ENCODE measurements at places on chromosomes 6 and 20.

GRCh38 chr6:161829291-161829729 is 555.4 kb upstream of the AGPAT4 start:
- DNase-seq: no peak

DNA sequence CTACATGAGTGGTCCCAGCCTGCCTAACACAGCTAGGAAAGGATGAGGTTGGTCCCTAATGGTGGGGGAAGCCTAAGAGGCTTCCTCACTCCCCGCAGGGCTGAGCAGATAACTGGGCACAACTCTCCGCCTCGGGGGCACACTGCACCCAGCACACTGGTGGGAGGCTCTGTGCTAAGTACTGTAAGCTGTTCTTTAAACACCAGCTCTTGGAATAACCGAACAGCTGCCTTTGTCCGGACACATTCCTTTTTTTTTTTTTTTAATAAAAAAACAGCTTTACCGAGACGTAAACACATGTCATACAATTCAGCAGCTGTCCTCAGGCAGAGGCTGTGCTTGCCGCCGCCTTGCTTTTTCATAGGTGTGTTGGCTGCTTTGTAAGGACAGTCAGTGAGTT is 6.9 kb downstream of the PSMG4 start:
- no peak for DNase-seq

- no peak for DNase-seq
Measured at GRCh38 chr20:59668926-59669850, 64.8 kb downstream of the PHACTR3 start.

GRCh38 chr20:4830696-4831095 is 109.0 kb downstream of the PRND start:
- no peak for DNase-seq

DNA sequence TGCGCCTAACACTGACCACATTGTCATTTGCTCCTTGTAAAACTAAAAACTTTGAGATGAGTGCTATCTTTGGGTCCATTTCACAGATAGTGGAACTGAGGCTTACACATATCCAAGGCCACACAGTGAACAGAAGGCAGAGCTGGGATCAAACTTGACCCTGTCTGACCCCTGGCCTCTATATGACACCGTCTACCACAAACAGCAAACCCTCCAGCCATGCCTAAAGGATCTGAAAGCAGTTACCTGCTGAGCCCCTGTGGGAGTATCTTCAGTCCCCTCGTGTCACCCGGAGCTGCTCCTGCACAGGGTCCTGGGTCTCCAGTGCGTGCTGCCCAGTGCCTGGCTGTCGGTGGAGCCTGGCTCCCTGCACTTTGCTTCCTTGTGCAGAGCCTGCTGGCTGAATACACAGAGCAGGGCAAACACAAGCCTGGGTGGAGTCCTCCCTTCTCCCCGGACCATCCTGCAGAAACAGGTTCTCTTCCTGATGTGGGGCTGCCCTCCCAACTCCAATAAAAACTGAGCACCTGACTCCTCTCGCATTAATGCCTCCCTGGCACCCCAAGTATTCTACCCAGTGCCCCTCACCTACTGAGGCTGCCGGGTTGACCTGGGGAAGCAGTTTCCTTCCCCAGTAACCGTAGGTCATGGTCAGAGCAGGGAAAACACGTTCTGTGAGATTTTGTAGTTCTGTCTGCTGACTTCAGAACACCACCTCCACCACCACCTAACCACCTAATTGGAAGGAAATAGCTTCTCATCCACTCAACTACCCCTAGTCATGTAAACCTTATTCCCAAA is at the start of gene BCAS1:
TSS of gene BCAS1 (minus strand) at position 408 of the 801 bp plus-strand sequence. CDS start 11,876 bp downstream, outside the sequence.
- no peak for DNase-seq

DNA sequence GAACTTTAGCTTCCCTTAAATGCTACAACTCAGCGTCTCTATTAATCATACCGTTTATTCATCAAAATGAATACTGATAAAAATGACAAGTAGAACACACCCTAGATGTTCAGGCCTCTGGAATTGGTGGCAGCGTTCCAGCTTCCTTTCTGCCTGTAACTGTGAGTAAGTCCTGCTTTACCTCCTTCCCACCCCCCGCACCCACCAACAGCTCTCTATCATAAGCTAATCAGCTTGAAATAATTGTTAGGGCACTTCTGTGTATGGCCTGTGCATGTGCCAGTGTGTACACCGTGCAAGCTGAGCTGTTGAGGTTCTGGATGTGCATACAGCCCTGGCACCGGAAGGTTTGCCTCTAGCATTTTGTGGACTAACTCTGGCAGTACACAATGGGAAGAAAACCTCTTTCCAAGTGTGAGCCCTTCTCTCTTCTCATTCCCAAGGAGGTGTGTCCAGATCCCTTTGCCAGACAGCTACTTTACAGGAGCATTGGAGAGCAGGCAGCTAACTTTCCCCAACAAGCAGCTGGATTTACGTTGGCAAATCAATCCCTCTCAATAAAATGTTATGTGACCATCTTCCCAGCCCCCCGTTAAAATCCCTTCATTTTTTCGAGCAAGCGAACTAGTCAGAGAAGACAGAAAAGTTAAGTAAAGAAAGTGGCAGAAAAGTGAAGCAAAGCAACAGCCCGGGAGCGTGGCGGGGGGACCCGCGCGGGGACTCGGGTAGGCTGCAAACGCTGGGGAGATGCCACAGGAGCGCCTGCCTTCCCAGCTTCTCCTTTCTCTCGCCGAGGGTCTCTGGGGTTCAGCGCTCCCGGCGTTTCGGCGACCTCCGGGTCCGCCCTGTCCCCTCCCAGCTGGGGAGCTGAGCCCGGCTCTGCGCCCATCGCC is 803 bp upstream of the ADGRG6 start:
- no peak for DNase-seq

DNA sequence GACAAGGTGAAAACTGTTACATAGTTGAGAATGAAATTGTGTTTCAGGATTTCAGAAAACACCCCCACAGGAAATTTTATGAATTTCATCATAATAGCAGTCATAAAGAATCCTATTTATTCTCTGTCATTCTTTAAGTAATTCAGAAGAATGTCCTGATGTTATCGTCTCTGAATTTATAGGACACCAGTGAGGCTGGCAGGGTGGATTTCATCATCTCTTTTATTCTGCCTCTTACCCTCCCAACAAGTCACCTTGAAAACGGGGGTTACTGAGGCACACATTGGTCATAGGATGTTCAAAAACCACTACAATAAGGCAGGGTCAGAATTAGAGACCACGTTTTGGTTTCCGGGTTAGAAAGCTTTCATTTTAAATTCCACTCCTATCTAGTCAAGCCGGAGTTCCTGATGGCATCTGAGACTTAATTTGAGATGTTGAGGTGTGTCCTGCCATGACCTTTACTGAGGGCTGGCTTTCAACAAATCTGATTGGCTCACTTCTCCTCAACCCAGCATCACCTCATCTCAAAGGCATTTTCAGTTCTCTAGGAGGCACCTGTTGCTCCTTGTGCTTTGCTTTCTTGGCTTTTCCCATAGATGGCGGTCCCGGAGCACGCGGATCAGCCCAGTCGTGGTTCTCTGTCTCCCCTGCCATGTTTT is 230.6 kb upstream of the SUPT3H start:
- no peak for DNase-seq

- no peak for DNase-seq
Measured at GRCh38 chr6:107600936-107601335, 111.0 kb downstream of the SOBP start.

GRCh38 chr20:37384683-37385174 is 38.8 kb downstream of the SRC start:
- peak; percentile 86 for DNase-seq

DNA sequence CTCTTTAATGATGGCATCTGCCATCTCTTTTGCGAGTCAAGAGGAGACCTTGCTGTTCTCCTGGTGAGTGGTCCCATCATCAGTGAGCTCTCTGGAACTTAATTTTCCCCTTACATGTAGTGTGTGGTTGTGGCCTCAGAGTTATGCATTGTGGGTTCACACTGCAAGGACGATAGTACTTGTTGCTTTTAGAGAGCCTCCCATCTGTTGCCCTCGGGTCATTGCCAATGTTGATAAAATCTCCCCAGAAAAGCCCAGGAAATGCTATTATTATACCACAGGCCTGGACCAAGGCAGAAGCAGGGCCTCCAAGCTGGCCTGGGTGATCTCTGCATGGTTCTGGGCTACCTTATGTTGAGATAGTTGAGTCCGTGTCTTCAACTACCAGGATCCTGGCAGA is 241.6 kb downstream of the BMP7 start:
- DNase-seq: no peak

GRCh38 chr20:51563174-51563485 is 20.6 kb upstream of the NFATC2 start:
- no peak for DNase-seq

GRCh38 chr6:131791476-131791875 is 16.3 kb upstream of the ENPP1 start:
- no peak for DNase-seq

DNA sequence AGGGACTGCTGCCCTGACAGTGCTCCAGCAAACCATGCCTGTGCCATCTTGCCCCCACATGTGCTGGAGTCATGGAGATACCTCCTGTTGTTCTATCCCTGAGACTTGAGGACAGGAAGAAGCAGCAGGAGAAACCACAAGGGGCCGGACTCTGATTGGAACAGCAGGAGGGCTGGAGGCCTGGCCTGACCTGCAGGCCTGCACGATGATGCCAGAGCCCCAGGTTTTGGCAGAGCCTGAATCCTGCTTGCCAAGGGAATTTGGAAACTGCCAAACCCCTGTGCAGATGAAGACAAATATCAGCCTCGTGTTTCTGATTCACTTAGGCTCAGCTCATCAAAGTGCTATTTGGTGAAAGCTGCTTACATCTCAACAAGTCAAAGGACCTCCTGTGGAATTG is 177.6 kb downstream of the MAFB start:
- DNase-seq: no peak

GRCh38 chr6:18565231-18565630 is 178.1 kb downstream of the RNF144B start:
- no peak for DNase-seq

- no peak for DNase-seq
Measured at GRCh38 chr6:162538643-162539064, 188.9 kb downstream of the PRKN start.

GRCh38 chr20:46648903-46649649 is 2.2 kb downstream of the SLC13A3 start:
- no peak for DNase-seq

DNA sequence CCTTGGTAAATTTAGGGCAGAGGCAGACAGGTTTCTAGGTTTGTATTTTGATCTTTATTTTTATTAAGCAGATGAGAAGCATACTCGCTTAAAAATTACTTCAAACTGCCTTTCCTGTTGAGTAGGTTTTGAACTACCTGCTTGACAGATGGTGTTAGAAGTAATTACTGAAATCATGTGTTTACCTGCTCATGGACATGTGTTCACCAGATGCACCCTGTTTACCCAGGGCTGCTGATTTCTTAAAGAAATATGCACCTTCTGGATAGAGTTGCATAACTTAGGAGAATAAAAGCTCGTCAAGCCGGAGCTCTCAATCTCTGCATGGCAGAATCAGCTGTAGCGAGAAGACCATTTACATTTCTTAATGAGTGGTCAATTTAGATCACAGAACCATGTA is 165.1 kb downstream of the CDKAL1 start:
- no peak for DNase-seq

GRCh38 chr6:14785493-14785790 is 460.4 kb upstream of the JARID2 start:
- no peak for DNase-seq

- DNase-seq: no peak
Measured at GRCh38 chr6:156718647-156719394, 58.4 kb upstream of the ARID1B start.

DNA sequence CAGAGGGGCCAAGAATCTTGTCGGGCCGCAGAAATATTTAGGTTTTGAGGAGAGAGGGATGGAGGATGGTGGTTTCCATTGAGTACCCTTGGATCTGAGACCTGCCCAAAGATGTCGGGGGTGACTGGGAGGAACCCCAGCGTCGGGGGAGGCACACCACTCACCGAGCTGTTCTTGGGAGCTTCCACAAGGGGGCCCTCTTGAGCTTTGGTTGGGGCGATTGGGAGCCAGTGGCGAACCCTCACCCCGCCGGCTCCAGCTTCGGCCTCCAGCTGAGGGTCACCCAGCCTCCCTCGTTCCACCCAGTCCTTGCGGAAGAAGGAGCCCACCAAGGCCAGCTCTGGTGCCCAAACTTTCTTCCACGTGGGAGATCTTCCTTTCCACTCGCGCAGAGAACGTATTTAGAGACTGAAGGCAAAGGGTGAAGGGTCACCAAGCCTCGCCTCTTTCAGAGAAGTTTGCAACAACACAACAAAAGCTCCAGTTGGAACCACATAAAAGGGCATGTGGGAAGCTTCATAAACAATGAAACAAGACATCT is 33.6 kb downstream of the APCDD1L start:
- no peak for DNase-seq

DNA sequence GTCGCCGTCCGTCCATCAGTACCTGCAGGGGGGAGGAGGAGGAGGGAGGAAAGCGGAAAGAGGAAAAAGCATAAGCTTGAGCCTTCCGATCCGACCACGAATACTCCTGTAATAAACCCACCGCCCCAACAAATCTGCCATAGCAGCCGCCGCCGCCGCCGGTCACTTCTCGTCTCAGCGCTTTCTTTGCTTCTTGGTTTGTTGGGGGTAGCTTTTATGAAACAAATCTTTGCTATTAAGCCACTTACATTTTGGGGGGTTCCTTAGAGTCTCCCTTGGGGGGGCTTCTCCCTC is 277 bp downstream of the ADGRB3 start:
- DNase-seq: no peak

GRCh38 chr6:42025066-42025844 is 25.1 kb upstream of the TAF8 start:
- peak; percentile 79 for DNase-seq

GRCh38 chr6:152241013-152241766 is 396.0 kb downstream of the SYNE1 start:
- no peak for DNase-seq

DNA sequence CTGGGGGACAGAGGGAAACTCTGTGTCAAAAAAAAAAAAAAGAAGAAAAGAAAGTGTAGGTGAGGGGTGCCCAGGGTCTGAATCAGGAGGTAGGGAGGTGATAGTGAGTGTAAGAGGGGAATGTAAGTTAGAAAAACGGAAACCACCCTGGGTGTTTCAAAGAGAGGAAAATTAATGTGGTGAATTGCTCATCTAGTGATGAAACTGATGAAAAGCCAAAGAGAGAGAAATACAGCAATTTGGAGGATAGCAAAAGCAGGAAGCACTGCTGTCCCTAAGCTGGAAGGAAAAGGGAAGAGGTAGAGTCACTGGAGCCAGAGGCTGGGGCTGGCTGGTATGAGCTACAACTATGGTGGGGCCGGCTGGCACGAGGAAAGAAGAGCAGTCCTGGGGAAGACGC is 85.0 kb upstream of the CEP85L start:
- DNase-seq: no peak

DNA sequence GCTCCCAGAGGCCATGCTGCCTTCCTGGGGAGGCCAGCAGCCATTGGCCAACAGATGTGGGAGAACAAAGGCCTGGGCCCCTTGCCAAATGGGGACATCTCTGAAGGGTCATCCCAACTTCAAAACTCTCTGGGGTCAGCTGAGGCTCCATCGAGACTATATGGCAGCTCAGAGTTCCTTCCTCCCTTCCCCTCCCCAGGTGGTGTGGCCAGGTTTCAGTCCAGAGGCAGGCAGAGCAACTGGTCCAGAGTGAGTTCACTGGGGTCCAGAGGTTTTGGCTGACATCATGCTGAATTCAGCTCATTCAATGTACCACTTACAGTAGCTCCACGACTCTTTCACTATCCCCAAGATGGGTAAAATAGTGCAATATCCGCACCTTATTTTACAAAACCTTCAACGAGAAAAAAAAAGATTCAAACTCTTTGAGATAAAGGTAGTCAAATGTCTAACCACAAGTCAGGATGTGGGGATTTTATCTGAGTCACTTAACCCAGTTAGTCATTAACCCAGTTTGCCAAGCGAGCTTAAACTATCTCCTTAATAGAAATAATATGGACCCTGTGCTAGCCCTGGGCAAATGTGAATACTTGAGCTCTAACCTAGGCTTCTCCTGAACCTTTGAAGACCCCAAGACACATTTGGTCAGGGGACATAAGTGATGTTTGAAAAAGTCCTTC is 108.4 kb upstream of the PLEKHG1 start:
- no peak for DNase-seq
